NCI-H524 treated with DMSO at 0.1 percent for 48 hours (cell line): ENCODE measurements at places on chromosomes 2 and 18.

DNA sequence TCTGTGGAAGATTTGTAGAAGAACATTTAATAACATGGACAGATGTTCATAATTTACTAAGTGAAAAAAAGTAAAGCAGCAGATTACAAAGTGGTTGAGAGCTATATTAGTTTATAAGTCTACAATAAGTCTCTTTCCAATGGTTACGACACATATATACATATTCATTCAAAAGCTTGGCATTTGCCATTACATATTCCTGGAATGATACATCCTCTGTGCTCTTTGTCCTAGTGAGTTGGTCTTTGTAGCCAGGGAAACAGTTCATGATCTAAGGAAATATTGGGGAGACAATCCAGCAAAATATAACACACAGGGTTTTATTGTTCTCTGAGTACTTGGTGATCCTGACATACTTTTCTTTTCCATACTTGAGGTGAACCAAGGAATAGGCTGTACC, 32.5 kb upstream of the SOS1 start:
- no peak for DNase-seq

DNA sequence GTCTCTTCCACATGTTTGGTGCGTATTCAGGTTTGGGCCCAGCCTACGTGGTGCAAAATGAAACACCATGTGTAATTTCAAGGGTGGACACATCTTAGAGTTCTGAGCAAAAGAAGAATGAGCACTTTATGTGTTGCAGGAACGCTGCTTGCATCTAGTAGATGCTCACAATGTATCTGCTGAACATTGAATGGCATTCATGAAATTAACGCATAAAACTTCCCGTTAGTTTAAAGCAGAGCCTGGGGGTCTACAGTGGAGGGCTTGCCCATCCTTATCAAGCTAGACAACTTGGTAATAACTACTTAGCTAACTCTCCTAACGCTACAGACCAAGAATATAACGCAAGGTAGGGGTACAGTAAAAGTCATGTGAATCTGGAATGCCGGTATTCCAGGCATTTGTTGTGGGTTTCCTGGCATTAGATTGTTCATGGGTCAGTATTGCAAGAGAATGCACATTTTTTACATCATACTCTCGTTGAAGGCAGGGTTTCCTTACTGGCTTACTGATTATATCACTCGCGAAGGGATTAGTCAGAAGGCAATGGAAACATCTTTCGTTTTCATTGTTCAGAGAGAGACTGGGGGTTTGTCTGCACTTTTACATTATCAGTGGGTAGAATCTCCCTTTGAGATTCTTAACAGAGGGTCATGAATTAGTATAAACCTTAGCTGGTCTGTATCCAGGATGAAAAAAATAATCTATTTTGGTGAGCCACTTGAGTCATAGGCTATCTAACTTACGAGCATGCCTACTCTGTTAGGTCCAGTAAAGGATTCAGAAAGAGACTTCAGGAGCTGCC, 229.5 kb upstream of the EPAS1 start:
- no peak for DNase-seq

DNA sequence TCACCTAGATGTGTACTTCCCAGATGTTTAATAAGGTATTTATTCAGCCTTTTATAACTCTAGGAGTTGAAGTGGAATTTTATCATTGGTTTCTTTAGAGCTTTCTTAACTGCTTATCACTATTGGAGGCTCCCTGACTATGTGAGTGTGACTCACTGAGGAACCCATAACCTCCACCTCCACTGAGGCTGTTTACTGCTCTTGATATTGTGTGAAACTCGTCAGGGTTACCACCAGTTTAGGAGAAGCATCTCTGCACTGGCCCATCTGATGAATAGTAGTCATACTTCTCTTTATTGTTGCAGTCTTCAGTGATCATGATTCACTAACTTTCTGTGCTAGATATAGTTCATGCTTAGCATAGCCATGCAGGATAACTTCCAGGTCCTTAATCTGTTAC, 79.6 kb upstream of the UBXN4 start:
- DNase-seq = no peak

- no peak for DNase-seq
Observed at GRCh38 chr18:7336623-7337022, 105.7 kb downstream of the LRRC30 start.

GRCh38 chr2:189338115-189338514, 103.2 kb upstream of the WDR75 start:
- no peak for DNase-seq

DNA sequence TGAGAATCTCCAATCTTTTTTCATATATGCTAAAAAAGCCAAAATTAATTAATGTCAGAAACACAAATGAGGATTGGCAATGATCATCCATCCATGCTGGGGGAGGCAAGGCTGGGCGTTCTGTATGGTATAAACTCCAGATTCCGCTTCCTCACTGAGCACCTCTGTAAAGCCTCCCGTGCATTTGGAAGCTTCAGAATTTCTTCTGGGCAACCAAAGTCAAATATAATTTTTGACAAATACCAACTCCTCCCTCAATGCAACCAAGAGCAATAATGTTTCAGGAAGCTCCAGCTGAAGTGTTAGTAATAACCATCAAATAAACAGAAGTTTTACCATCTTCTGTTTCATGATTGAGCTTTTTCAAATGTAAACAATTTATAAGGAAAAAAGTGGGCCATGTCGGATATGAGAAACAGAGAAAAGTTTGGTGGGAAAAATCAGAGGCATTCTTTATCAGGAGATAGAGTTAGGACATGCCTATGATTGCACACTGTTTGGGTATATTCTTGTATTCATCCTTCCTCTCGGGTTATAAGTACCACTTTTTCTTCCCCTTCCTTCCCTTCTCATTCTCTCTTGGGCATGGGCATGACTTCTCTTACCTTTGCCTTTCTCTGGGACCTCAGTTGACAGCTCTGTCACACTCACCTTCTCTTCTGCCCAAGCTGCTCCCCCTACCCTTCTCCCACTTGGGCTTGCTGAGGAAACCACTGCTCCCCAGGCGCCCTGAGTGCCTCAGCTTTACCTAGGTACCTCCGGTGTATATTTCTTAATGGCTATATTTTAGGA, 149.5 kb upstream of the ZEB2 start:
- DNase-seq = no peak

DNA sequence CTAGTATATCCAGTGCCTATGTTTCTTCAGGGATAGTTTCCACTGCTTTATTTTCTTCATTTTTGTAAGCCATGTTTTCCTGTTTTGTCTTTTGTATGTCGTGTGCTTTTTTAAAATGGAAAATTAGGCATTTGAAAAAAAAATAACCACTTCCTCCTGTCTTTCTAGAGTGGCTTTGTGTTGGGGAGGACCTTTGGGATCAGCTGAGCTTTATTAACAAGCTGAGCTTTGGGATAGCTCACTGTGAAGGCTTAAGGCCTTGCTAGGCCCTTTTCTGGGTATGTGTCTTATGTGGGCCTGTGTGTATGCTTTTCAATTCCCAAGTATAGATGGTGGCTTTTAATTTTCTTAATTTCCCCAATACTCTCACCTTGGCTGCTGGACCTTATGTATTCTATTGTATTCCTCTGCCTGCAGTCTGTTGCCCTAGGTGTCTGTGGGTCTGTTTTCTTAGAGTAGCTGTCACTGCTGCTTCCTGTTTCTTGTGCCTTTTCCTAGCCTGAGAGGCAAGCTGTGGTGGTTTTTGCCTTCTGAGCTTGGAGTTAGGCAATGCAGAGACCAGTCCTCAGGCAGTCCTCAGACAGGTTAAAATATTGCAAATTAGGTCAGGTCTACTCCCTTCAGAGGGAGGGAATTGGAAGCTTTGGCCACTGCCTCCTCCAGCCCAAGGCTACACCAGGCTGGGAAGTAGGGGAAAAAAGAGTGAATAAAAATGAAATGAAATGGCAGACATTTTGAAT, 134.7 kb downstream of the LDLRAD4 start:
- no peak for DNase-seq

GRCh38 chr2:218648088-218648786, 11.2 kb downstream of the ZNF142 start:
- no peak for DNase-seq

GRCh38 chr2:9410108-9410507, 13.2 kb downstream of the ITGB1BP1 start:
- DNase-seq = no peak

GRCh38 chr18:27652480-27653121, 467.5 kb upstream of the CHST9 start:
- DNase-seq = no peak

DNA sequence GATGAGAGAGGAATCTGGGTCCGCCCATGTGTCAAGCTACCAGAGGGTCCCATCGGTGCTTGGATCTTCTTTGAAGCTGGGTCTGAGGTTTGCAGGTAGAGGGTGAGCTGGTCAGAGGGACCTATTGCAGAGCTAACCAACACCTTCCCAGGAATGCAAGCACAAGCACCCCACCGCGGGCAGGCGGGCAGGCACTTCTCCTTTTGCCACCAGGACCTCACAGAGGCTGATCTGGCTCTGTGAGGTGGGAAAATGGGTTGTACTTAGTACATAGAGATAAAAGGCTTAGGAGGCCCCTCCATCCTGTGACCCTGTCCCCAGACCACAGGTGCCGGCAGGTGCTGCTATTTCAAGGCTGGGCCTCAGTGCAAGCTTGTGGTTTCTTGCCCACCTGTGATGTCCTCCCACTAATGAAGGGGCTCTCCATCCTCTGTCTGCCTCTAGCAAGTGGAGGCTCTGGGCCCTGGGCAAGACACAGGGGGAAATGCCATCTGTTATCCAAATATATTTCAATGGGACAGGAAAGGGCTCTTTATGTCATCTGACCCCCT, 31.4 kb upstream of the IL37 start:
- DNase-seq = no peak

- DNase-seq = peak; percentile 12
Observed at GRCh38 chr18:72762515-72763122, 105.2 kb downstream of the NETO1 start.

DNA sequence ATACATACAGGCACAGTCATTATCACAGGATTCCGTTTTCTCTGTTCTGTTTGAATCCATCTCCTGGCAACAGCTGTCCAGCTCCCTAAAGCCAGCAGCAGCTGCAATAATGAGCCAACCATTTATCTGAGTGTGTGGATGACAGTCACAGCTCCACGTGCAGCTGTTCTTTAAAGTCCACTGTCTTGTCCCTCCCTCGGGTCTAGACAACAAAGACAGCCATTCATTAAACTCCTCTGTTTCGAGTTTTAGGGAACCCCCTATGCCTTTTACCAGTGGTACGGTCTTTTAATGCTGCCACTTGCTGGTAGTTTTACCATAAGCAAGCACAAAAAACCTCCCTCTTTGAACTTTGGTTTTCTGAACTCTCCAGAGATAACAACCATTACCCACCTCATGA, 16.0 kb upstream of the MSGN1 start:
- no peak for DNase-seq

GRCh38 chr2:217610401-217610814, 392.4 kb downstream of the TNS1 start:
- DNase-seq = no peak

GRCh38 chr2:130874512-130874911, 37.8 kb downstream of the ARHGEF4 start:
- DNase-seq = no peak

- DNase-seq = no peak
Observed at GRCh38 chr2:130766037-130766436, 10.7 kb downstream of the AMER3 start.

- DNase-seq = no peak
Observed at GRCh38 chr2:181348107-181348837, 108.9 kb upstream of the ITGA4 start.

GRCh38 chr18:49655266-49656072, 93.6 kb downstream of the LIPG start:
- no peak for DNase-seq

DNA sequence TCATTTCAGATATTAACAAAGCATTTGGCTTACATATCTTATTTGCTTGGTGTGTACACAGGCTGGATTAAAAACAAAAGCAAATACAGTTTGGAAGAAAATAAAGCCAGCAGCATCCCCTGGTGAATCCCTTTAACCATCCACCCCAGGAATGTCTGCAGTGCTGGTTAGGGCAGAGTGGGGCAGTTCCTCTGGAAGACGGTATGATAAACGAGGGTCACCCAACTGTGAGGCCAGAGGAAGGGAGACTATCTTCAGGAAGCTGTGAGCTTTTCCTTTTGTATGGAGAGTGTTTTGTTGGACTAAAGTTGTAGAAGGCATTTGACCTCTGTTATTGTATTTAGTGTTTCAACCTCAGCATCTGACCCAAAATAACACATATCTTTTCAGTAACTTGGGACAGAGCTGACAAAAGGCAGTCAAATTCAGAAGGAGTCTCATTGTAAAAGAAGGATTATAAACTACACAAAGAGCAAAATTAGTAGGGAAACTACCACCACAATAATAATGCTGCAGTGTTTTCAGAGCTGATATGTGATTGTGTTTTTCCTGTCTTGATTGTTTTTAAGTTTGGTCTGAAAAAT, 159.1 kb downstream of the FMNL2 start:
- DNase-seq = no peak

DNA sequence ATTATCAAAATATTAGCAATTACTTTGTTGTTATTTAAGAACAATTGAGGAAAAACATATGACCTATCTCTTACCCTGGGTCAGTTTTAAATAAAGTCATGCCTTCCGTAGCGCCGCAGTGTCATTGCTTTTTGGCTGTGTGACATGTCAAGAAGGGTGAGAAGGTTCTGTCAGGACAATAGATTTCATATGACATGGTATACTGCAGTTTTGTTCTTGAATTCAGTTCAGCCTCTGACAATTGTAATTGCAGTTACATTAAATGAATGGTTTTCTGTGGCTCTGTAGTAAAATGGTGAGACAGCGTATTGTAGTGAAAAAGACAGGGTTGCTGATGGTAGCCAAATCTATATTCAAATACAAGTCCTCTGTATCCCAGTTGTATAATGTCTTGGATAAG, 307.2 kb downstream of the CDH2 start:
- no peak for DNase-seq

DNA sequence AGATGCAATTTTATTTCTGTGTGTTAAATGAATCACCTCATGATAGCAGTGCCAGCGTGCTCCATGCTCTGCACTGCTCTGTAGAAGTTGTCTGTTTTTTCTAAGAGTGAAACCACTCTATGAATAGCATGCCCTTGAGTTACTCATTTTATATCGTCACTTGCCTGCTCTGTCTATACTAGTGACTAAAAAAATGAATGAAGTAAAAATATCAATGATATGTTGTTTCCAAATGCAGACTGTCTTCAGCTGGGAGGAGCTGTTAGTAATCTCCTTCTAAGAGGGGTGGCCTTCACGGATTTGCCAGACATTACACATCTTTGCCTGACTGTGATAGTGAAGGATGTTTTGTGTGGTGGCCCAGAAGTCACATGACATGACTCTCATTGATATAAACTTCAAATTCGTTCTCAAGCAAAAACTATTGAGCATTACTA, 852.1 kb downstream of the CNTNAP5 start:
- DNase-seq = no peak

DNA sequence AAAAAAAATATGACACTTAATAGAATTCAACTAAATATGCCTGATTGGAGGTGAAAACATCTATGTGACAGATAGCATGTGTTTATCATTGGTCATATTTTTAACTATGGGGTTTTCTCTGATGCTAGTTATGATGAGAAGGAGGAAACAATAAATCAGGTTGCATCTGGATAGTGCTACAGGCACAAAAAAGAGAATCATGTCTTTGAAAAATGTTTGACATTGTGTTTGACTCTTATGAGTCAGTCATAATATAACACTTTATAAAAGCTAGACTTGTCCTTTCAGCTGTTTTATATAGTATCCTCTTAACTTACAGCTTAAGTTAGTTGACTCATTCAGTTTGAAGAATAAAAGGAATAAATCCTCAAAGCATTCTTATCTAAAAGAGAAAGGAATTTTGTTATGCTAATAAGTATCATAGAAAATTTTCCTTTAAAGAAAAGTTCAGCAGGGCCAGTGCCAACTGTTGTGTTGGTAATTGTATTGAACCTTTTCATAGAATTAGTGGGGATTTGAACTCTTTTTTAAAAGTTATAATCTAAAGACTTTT, 78.4 kb upstream of the UBXN4 start:
- no peak for DNase-seq

GRCh38 chr2:196365145-196365544, 193.8 kb upstream of the STK17B start:
- no peak for DNase-seq
